ENCODE measurements at places on chromosomes 16 and 17. TPM values are rescaled to one million over a fixed set of nuclear protein-coding genes. Genes with fewer than 3 reads are reported as not detected.

GRCh38 chr16:5001571-5001970, 32.2 kb downstream of the NAGPA start:
- no peak for DNase-seq

DNA sequence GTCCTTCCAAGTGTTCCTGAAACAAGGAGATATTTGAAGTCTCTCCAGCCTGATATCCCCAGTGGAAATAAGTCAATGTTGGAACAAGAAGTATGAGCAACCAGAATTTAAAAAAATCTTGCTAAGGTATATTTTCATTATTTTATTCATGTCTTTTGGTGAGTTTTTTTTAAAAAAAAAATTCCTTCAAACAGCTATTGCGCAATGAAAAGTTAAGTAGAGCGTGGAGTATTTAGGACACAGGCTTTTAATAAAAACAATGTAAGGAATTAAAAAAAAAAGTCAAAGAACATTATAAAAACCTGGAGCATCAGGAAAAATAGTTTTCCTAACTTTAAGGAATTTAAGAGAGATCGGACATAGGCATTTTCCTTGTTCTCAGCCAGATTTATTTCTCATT, 940.4 kb downstream of the KCNJ2 start:
- no peak for DNase-seq

Gene ADCY7
- 28.6 TPM for total RNA-seq

- DNase-seq: no peak
These were observed 229.5 kb downstream of the FTO start for GRCh38 chr16:53933407-53933806.

DNA sequence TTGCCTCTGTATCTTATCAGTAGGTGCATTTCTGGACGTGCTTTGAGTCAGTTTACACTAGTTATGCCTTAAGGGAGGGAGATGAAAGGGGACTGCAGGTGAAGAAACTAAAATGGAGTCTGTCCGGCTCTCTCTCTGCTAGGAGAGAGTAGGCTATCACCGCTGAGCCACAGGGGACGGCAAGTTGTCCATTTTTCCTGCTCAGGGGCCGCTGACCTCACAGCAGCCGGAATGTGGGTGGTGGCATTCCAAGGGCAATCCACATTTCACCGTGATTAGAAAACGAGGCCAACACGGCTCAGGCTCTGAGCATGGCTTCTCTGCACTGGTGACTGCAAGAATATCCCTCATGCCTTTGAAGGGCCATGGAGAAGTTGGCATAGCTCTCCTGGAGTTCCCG, 19.0 kb upstream of the KLHDC4 start:
- DNase-seq: no peak

DNA sequence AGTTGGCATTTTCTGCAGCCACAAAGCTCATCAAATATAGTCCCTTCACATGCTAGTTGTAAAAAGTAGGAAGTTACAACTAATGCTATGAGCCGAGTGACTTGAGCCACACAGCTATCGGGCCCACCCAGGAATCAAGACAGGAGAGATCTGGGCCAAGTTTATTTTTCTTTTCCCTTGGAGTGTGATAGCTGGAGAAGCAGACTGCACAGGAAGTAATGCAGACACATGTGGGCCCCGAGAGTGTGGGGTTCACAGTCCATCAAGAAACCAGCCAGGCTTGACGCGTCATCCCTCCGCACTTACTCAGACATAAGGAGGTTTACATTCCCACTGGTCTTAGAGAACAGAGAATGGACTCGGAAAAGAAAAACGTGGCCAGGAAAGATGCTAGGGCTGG, 403.1 kb upstream of the CDH11 start:
- DNase-seq: no peak

Gene CARD14
- 0.46 TPM for total RNA-seq

DNA sequence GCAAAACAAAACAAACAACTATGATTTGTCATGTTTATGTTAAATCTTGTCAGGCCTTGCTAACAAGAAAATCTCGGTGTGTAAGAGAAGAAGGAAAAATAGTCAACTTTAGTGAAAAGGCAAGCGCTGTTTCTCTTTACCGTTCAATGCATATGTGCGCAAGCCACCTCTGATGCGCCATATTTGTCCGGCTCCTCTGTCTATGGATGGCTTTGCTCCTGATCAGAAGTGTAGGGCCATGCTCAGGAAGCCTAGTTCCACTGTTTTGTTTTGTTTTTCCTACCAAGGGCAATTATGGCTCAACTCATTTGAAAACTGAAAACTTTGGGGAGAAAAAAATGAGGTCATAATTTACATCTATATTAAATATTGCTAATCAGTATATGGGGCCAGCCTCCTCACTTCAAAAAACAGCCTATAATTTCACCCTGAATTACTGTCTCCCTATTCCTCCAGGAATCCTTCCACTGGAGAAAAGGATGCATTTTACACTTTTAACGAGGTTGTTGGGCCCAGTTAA, 4.5 kb downstream of the MAF start:
- DNase-seq: no peak

DNA sequence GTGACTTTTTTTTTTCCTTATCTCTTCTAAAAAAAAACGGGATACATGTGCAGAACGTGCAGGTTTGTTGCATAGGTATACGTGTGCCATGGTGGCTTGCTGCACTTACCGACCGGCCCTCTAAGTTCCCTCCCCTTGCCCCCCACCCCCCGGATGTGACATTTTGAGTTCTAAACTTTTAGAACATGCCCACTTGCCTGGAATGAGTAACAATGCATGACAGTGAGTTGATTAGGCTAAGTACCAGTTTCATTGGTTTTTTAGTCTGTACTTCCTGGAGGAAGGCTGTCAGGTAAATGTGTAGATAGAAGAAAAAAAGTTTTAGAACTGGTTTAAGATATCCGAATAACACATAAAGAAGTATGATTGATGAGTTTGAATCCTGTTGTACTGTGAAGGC, 4.0 kb downstream of the BPTF start:
- no peak for DNase-seq

Gene ODAD4
- total RNA-seq: 0.46 TPM

All from NCI-H460 (cell line).